ENCODE measurements at places on chromosomes 16 and 17. TPM values are rescaled to one million over a fixed set of nuclear protein-coding genes. Genes with fewer than 3 reads are reported as not detected.

- peak; percentile 83 for DNase-seq
- peaks cover 17% of the 10 kb centered on the region for H3K36me3 ChIP-seq
- no peak overlapping the region for H3K4me3 ChIP-seq
- H3K27me3 ChIP-seq = no peaks in the 10 kb centered on the region
- no peak overlapping the region for H3K27ac ChIP-seq
Observed at GRCh38 chr17:48074322-48075081, 26.3 kb downstream of the NFE2L1 start.

DNA sequence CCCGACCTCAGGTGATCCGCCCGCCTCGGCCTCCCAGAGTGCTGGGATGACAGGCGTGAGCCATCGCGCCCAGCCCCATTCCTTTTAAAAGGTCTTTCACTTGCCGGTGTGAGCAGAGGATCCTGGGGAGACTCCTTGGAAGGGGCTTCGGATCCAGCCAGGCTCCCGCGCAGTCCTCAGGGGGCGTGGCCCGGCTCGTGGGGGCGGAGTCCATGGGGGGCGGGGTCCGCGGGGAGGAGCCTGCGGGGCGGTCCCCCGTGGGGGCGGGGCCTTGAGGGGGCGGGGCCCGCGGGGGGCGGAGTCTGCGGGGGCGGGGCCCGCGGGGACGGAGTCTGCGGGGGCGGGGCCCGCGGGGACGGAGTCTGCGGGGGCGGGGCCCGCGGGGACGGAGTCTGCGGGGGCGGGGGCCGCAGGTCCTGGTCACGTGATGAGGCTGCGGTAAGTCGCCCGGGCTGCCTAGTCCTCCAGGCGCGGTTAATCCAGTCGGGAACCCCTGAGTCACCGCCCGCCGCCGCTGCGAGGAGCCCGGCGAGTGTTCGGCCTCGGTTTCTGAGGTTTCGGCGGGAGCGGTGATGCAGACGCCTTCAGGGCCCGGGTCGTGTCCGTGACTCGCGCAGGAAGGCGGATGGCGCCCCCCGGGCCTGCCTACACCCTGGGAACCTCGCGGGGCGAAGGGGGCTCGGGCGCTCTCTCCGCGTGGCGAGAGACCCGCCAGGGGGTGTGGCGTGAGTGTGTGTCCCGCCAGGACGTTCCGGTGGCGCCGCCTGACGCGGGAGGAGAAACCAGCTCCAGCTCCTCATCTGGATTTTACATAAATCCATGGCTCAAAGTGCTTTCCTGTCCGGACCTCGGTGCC, 23.6 kb upstream of the ABR start:
- no peak overlapping the region for H3K27ac ChIP-seq
- peaks cover 4% of the 10 kb centered on the region for H3K27me3 ChIP-seq
- H3K4me1 ChIP-seq = peaks cover 52% of the 10 kb centered on the region

The TMIGD1 gene
- total RNA-seq = not detected

The CDH1 gene
- total RNA-seq = 0.09 TPM

The KRTAP4-6 gene
- not detected for total RNA-seq

Data from activated CD8-positive, alpha-beta memory T cell treated with anti-CD3 and anti-CD28 coated beads, Interleukin-2, amount 10 ng/mL, durations not matched to agents 7 days and 5 days (primary cell).